ENCODE measurements at places on chromosomes 16 and 17.
A peak's percentile ranks its signal among the peaks of the same experiment; 100 is the strongest.

GRCh38 chr17:7577327-7578199, 1.9 kb upstream of the CD68 start:
- DNase-seq = no peak

DNA sequence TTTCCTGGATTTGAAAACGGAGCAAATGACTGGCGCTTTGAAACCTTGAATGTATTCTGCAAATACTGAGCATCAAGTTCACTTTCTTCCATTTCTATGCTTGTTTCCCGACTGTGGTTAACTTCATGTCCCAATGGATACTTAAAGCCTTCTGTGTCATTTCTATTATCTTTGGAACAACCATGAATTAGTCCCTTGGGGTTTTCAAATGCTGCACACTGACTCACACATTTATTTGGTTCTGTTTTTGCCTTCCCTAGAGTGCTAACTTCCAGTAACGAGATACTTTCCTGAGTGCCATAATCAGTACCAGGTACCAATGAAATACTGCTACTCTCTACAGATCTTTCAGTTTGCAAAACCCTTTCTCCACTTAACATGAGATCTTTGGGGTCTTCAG, 32.3 kb downstream of the BRCA1 start:
- no peak for DNase-seq

GRCh38 chr16:49024016-49024415, 257.6 kb downstream of the CBLN1 start:
- DNase-seq = no peak

GRCh38 chr17:38886643-38887010, 16.8 kb downstream of the LASP1 start:
- DNase-seq = no peak

DNA sequence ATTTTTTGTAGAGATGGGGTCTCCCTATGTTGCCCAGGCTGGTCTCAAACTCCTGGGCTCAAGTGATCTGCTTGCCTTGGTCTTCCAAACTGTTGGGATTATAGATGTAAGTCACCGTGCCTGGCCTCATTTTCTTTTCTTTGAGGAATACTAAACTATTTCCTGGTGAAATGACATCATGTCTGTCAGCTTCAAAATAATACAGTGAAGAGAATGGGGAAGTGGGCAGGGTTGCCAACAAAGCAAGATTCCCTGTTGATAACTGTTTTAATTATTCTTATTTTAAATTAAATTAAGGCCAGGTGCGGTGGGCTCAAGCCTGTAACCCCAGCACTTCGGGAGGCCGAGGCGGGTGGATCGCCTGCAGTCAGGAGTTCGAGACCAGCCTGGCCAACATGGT, 21.1 kb downstream of the PIPOX start:
- no peak for DNase-seq

- DNase-seq = no peak
These were observed at the start of gene CCL18 for GRCh38 chr17:36063786-36064541. Gene CCL18 (plus strand): TSS chr17:36064272. CDS start chr17:36064343, 71 bp downstream.

GRCh38 chr17:38706505-38707216, 1.6 kb downstream of the MLLT6 start:
- DNase-seq = no peak

DNA sequence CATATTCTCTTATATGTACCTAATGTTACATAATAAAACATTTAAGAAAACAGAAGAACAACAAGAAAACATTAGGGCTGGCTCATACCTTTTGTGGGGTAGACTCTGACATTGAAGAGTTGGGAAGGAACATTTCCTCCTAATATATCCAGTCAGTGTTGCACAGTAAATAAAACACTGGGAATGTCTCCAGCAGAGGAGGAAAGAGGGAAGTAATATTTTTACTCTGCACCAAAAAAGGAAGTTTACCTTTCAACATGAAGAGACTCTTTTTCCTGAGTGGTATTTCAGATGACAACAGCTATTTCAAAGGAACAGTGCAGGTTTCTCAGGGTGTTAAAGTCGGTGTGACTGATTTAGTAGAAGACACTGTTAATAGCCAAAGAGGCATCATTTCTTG, 31.9 kb downstream of the EPN2 start:
- DNase-seq = no peak

DNA sequence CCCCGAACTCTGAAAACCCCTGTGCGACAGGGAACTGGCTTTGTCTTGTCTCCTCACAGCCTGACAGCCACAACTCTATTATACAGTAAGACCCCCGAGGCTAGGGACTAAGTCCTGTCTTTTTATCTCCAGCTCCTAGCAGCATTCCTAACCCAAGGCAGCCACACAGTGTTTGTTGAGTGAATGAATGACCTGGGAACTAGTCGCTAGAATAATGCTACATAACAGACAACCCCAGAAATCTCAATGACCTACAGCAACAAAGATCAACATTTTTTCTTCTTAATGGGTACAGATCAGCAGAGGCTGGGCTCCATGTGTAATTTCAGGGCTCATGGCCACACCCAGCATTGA, 71.4 kb upstream of the TNRC6C start:
- DNase-seq = no peak

- DNase-seq = no peak
These were observed 45.3 kb downstream of the TOM1L2 start for GRCh38 chr17:17926840-17927449.

DNA sequence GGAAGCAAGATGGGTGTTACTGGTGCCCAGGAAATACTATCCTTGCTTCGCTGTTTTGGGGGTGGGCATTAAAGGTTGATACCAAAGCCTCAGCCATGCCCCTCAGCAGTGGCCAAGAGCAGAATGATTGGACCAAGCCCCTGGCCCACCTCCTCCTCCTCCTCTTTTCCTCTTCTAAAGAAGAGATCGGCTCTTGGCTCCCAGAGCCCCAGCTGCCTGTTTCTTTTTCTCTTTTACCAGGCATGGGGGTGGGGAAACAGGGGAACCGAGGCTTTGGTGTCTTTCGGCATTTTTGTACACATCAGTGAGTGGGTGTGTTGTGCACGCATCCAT, 5.8 kb downstream of the THRA start:
- DNase-seq = no peak

- DNase-seq = no peak
These were observed 177.4 kb upstream of the CDH5 start for GRCh38 chr16:66188917-66189725.

- peak; percentile 44 for DNase-seq
These were observed 633 bp downstream of the CDR2 start for GRCh38 chr16:22373662-22374310.

DNA sequence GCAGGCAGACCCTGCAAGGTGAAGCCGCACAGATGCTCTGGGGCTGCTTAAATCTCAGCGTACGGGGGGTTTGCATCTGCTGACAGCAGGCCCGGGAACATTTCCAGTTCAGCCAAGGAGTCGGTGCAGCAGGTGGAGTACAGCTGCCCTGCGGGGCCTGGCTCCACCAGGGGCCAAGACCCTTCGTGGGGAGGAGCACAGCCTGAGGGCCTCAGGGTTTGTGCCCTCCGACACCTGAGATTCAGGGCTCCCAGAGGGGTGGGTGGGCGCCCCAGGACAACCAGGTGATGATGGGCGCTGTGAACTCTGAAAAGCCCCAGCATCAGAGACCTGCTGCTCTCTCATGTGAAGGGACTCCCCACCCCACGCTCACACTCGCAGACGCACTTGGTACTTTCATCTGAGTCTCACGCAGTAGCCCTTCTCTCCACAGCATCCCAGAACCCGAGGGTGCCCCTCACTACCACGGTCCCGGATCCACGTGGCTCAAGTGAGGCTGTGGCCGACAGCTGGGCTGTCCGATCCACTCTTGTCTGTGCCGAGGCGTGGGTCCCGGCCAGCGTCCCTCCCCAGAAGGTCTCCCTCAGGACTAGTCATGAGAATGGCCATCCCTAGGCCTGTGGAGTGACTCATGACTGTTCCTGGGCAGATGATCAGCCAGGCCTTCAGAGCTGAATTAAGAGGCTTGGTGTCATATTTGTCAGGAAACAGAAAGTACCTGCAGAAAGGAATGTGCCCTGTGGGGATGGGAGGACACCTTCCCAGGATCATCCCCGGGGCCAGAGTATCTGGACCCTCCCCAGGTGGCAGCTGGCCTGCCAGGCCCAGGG, 29.6 kb downstream of the ACSF3 start:
- peak; percentile 28 for DNase-seq

GRCh38 chr17:31275116-31275515, 21.9 kb downstream of the OMG start:
- no peak for DNase-seq

Data from ACHN (cell line).